ENCODE measurements at places on chromosomes 16 and 17.
A peak's percentile ranks its signal among the peaks of the same experiment; 100 is the strongest.

DNA sequence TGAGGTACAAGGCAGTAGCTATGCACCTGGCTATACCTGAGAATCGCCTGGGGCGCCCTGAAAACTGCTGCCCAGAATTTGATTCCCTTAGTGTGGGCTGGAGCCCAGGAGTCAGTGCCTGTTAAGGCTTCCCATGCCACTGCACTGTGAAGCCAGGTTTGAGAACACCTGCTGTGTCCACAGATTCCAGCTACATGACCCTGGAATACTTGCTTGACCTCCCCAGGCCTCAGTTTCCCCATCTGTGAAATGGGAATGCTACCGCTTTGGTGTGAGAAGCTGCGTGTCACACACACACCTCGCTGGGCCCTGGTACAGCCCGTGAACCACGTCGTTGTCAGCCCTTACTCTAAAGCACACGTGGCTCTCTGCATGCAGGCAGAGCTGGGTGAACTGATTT is 271.0 kb downstream of the C16orf95 start:
- DNase-seq: no peak

DNA sequence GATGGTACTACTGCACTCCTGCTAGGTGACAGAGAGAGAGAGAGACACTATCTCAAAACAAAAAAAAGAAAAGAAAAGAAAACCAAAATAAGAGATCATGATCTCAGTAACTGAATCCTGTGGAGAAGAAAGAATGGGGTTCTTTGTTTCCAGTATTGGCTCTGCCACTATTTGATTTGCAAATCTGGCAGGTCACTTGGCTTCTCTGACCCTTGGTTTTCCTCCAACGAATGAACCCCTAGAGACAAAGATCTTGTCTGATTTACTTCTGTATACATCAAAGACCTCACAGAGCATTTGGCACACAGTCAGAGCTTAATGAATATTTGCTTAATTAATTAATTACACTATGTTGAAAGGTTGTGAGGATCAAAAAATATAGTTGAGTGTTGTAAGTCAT is 47.9 kb upstream of the NLK start:
- DNase-seq: no peak

- DNase-seq: no peak
Observed at GRCh38 chr16:86491640-86492023, 18.7 kb upstream of the FOXF1 start.

DNA sequence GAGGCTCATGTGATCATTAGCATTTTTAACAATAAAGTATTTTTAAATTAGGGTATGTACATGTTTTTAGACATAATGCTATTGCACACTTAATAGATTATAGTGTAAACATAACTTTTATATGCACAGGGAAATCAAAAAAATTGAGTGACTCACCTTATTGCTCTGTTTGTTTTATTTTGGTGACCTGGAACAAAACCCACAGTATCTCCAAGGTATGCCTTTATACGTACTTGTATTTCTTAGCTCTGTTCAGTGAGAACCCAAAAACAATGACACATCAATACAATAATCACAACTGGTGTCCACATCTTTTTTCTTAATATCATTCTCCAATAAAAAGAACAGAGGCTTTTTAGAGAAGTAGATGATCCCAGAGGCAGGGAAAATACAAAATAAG is 112.2 kb downstream of the CYB561 start:
- DNase-seq: no peak

- no peak for DNase-seq
Observed at GRCh38 chr16:14146445-14146844, 75.3 kb downstream of the MRTFB start.

DNA sequence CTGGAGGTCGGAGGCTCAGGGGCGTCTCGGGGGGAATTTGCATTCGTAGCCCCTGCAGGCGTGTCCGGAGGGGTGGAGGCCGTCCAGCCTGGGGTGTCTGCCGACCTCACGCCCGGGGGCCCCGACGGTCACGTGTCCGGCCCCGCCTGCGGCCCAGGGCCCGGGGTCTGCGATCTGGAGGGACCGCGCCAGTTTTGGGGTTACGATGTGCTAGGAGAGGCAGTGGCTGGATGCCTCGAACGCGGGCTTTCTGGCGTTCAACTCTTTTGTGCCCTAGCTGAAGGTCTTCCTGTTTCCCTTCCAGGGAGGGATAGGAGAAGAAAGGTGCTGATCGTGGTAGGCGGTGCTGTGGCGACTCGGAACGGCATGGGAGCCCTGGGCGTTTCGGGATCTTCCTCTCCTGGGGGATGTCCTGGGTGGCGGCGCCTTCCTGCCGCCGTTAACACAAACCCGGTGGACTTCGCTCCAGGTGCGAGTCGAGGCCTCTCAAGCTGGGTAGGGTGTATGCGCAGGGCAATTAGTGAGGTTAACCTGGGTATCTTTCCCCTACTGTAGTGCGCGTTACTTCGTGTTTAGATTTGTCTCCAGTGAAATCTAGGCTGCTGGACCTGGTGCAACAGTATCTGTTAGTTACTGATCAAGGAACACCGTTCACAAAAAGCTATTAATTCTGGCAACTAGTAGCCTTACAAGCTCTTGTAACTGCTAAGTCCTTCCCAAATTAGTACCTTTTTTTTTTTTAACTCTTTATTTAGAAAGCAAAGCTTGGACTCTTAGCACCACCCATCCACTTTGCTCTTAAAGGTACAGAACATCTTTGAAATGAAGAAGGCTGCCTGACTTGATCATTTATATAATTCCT is 1.3 kb downstream of the AKAP1 start:
- DNase-seq: peak; percentile 16

DNA sequence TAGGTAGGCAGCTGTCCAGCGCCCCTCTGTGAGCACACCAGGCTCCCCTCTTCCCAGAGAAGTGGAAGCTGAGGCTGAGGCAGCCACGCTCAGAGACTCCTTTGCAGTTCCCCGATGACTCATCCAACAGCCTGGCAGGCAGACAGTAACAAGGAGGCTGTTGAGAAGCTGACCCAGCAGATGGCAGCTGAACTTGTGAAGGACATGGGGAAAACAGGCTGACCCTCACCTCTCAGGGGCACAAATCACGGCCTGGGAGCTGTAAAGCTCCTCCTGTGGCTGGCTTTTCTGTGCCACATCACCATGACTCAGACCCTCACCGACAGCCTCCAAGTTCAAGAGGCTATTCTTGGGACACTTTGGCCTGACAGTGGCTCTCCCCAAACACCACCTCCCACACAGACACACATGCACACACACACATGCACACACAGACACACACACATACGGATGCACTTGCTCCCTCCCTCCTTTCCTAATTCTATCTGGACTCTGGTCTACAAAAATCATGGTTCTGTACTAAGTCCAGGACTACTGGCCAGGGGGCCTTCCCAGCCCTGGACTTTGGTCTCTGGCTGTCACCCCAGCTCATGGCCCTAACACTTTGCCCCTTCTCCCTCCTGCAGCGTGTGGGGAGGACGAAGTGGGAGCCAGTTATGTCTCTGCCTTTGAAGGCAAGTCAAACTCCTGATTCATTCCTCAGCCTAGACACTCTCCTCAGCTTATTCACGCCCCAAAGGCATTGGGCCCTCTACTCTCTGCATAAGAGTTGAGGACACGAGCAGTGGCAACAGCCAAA is 23.2 kb downstream of the MAP3K14 start:
- DNase-seq: peak; percentile 59

DNA sequence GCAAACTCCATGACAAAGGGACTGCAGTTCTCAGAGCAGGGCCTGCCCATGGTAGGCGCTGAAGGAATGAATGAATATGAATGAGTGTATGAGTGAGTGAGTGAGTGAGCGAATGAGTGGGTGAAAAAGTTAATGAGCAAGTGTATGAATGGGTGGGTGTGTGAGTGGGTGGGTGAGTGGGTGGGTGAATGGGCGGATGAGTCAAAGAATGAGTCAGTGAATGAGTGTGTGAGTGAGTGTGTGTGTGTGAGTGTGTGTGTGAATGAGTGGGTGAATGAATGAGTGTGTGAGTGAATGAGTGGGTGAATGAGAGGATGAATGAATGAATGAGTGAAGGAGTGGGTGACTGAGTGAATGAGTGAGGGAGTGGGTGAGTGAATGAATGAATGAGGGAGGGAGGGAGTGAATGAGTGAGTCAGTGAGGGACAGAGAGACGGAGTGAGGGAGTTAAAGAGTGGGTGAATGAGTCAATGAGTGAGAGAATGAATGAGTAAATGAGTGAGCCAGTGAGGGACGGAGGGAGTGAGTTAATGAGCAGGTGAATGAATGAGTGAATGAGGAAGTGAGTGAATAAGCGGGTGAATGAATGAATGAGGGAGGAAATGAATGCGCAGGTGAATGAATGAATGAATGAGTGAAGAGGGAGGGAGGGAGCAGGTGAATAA is 11.1 kb upstream of the CHMP6 start:
- peak; percentile 44 for DNase-seq

DNA sequence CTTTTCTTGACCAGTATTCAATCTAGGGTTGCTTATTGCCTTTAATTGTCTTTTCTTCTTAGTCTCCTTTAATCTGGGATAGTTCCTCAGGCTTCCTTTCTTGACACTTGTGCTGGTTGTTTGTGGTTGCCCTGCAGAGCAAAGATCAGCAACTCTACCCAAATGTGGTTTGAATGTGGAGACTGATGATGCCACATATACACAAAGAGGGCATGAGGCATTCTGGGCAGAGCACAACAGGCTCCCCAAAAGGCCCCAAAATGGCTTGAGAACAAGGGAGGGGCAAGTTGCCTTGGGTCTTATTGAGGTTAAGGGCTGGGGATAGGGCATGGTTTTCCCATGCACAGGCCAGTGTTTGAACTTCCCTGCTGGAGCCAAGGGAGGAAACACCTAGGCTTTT is 29.8 kb upstream of the HOXB9 start:
- no peak for DNase-seq

DNA sequence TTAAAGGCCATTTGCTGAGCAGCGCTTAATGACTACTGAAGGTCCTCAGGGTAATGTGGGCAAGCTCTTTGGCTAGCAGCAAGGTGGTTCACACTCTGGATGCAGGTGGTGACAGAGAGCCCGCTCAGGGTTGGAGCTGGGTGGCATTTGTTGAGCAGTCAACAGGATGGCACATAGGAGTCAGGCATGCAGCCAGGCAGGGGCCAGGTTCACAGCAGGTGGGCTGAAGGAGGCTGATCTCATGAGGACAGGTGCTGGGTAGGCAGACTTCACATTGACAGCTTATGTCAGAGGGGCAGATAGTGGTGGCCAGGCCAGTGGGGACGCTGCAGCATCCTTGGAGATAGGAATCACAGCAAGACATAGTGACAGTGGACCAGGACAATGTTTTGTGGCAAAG is 4.5 kb downstream of the KRTAP3-1 start:
- DNase-seq: no peak

- DNase-seq: no peak
Observed at GRCh38 chr17:73611630-73612029, 32.6 kb downstream of the SDK2 start.

DNA sequence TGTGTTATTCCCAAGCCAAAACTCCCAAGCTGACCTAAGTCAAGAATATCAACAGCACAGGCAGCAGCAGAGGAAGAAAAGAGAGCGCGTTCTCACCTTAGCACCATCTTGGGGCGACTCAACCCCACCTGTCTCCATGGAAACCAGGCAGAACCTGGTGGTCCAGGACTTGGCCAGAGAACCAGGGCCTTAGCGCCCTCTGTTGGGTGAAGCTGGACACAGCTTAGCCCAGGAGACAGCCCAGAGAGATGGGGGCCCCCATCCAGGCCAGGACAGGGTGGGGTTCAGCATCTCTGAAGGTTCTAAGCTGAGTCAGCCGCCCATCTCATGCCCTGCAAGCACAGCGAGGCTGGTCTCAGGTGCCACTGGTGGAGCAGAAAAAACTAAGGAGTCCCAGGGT is 60.1 kb upstream of the TMEM132E start:
- DNase-seq: peak; percentile 32
